ENCODE measurements at places on chromosomes 2 and 18.

DNA sequence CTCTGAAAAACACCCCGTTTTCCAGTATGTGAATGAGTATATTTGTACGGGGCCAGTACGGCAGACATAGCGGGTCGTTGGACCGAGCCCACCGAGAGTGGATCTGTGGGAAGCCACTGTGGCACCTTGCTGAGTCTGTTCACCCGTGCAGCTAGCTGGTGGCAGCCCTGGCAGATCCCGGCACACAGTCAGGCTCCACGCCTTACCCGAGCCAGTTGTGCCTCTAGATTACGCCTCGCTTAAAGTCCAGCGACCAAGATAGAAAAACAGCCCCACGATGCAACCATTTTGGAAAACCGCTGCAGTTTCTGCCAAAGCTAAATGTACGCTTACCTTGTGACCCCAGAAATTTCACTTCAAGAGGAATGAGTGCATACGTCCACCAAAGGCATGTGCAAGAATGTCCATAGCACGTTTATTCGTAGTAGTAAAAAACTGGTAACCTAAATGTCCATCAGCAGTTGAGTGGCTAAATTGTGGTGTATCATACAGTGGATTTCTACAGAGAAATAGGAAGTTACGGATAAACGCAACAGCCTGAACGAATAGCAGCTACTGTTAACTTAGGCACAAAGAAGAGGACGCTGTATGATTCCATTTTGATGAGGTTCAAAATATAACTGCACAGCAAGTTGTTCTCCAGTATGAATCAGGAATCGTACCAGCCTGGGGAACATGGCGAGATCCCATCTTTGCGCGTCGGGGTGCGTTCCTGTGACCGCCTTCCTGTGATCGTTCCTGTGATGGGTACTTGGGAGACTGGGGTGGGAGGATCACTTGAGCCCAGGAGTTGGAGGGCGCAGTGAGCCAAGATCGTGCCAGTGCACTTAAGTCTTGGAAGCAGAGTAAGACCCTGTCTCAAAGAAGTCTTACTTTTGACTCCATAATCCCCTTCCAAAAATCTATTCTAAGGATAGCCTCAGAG, 688 bp upstream of the WDR33 start:
- DNase-seq = no peak

- no peak for DNase-seq
Observed at GRCh38 chr18:28834889-28835288, 658.0 kb upstream of the CDH2 start.

DNA sequence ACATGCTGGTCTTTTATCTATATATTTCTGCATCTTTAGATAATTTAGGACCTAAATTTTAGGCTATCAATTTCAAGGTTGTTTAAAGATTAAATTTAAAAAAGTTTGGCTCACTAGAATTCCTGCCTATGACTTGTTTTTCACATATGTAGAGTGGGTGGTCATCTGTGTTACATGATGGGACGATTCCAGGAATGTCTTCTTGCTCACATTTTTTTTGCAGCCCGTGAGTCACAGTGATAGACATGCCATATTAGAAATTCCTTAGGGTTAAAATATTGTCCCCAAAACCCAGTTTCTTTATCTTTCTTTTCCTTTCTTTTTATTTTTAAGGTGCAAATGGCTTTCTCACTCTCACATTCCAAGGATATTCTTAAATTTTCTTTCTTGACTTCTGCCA, 652.0 kb downstream of the PLCL1 start:
- DNase-seq = no peak

DNA sequence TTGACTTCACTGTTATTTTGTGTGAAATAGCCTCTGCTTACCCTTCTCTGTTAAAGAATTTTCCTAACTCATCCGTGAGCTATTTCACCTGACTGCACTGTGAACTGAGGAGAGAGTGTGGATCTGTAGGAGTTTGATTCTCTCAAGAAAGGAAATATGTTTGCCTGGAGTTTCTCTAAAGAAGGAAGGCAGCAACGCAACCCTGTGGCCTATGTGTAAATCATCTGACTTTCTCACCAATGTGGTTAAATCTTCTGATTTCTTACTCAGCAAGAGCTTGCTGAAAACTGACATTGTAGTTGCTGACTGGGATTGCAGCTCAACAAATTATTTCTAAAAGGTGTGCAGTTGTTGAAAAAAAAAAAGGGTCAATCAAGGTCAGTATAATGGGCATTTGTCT, 153.9 kb upstream of the PELI1 start:
- DNase-seq = no peak

- no peak for DNase-seq
Observed at GRCh38 chr2:61811821-61812220, 42.0 kb downstream of the FAM161A start.

- DNase-seq = no peak
Observed at GRCh38 chr2:180938451-180938850, 42.0 kb upstream of the UBE2E3 start.

GRCh38 chr2:88746929-88747490, 55.5 kb downstream of the RPIA start:
- DNase-seq = no peak

DNA sequence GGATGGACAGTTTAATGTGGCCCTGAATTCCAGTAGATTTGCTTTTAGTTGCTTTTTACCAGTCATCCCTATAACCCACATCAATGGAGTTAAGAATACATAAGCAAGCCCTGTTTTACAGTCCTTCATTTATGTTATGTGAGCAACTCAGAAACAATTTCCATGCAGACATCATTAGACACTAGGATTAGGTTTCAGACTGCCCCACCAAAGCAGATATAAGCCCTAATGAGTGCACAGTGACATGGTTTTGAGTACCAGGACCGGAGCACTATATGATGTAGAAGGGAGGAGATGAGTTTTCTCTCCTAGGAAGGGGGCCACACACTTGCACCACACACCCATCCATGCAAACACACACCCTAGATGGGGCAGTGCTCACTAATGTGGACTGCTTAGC, 15.5 kb downstream of the KCNS3 start:
- DNase-seq = no peak

GRCh38 chr18:74063023-74063422, 84.6 kb downstream of the FBXO15 start:
- no peak for DNase-seq

- DNase-seq = peak; percentile 50
Observed at GRCh38 chr2:233807215-233807865, 29.2 kb downstream of the MROH2A start.

GRCh38 chr2:48306409-48307284, 223.3 kb upstream of the STON1 start:
- no peak for DNase-seq

DNA sequence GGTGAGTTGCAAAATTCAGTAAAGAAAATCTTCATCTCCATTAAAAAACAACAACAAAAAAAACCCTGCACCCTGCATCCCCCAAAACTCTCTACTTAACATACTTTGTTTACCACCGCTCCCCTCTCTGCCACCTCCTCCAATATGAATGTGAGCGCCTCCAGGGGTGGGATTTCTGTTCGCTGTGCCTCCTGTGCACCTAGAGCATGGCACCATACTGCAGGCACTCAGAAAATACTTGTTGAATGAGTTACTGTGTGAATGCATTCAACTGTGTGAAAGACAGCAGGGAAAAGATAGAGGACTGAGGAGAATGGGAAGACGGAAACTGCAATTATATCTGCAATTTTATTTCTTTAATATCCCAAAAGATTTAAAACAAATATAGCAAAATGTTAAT, 4.5 kb downstream of the CEBPZ start:
- DNase-seq = no peak

DNA sequence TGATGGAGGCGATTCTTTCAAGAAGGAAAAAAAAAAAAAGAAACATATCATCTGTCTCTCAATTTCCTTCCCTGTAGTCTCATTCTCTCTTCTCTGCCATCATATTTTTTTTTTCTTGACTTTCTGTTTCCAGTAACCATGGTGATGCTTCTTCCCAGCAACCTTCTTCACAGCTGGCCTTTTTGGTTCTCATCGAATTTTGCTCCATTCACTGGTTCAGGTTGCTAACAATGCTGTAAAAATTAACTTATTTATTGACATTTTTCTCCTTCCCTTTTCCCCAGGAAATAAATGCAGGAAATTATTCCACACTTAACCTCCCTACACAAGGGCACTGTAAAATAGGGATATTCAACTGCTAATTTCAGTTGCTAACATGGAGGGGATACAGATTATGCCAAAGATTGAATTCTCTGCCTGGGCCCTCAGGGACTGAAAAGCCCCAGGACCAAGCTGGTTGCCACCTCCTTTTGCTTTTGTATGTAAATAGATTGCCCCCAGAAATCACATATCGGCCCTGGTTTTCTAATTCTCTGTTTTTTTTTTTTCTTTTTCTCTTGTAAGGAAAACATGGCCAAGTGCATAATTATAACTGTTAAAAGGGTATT, 154.7 kb downstream of the MAP2 start:
- no peak for DNase-seq

DNA sequence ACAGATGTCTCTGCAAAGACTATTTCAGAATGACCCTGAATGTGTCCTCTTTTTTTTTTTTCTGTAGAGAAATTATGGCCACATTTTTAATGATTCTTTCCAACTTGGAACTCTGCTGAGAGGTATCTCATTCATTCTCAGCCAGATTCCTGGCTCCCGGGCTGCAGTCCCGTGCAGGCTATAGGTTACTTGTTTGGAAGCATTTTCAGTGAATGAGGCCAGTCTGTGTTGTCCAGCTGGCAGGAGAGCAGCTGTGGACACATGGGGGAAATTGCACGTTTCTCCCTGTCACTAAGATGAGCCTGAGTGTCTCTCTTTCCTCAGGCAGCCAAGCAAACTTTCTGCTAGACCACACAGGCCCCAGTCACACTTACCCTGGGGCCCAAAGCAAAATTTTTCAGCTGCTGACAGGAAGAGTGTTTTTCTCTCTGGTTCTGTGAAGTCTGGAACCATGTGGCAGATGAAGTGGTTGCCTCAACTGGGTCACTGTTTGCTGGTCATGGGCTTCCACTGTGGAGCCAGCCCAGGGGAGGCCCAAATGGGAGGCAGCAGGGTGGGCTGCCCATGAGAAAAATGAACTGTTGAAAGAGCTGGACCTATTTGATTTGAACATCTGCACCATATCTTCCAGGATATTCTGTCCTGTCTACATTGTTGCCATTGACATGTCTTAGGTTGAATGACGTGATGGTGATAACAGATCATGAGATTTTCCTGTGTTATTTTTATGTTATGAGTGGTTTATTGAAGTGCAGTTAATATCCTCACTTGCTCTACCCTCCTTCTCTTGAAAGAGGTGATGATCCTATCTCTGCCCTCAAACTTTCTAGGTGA, 431.2 kb downstream of the LPIN1 start:
- DNase-seq = no peak

GRCh38 chr2:212392544-212392943, 146.1 kb downstream of the ERBB4 start:
- DNase-seq = no peak

GRCh38 chr2:95356821-95357700, 45.4 kb upstream of the FAHD2A start:
- peak; percentile 47 for DNase-seq

DNA sequence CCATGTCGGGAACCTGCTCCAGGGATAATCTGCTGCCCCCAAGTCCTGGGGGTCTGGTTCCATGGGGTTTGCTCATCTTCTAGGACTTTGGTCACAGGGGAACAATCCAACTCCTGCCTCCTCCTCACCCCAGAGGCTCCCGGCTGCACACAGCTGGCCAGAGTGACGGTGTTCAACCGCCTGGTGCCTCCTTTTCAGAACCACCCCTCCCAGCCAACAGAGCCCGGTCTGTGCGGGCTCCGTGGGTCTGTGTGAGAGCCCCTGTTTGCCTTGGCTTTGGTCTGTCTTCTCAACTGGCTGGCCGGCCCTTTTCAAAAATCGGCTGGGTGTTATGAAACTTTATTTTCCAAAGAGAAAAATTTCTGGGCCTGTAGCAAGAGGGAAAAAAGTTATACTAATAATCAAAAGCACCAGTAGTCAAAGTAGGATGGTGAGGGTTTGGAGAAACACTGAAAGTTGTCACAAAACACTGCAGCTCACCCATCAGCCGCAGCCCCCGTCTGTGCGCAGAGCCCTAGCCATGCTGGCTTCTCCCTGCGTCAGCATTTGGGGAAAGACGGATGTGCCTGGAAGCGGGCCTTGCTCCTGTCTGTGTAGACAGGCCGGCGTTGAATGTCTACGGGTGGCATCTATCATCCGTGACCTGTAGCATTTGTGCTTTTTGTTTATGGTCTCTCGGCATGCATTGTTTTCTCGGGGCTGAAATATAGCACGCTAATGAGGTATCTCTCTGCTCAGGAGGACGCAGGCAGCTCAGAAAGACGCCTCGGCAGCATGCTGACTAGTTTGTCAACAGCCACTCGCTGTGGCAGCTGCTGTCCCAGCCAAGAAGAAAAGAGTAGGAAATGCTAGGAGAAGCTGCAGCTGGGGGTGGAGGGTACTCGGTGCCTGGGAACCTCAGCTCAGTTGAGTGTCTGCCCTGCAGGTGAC, 138.6 kb downstream of the GLI2 start:
- no peak for DNase-seq

- DNase-seq = peak; percentile 27
Observed at GRCh38 chr2:10935953-10936942, 24.5 kb downstream of the KCNF1 start.

DNA sequence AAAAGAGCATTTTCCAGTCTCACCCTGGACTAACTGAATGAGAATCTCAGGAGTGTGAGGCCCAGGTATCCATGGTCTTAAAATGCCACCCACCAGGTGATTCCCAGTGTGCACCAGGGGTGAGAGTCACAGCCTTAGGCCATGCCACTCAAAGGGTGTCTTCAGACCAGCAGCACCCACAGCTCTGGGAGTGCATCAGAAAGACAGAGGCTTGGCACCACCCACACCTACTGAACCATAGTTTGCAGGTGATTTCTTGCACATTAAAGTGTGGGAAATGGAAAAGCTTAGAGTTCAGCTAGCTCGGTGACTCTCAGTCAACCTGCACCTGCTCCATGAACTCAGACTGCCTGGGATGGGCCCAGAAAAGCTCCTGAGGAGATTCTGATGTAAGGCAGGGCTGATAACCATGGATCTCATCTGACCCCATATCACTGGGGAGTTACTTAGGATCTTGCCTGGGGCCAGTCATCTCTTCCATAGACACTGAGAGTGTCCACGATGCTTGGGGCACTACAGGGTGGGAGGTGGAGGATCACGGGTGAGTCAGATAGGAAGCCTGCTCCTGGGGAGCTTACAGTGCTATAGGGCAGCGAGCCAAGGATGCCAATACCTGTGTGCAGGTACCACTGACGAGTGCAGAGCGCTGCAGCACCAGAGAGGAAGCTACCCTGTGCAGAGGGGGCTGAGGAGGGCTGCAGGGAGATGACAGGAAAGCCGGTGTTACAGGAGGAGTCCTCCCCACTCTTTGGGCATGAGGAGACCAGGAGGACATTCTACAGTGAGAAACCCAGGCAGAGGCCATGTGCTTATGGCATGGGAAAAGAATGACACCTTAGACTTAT, 4.6 kb downstream of the IL37 start:
- no peak for DNase-seq

GRCh38 chr2:131156452-131157149, 51.5 kb downstream of the PLEKHB2 start:
- no peak for DNase-seq

- DNase-seq = no peak
Observed at GRCh38 chr2:175036582-175037018, 31.4 kb upstream of the CHN1 start.

All from activated effector memory CD4-positive, alpha-beta T cell treated with anti-CD3 and anti-CD28 coated beads, Interleukin-2, amount 50 U/mL, for 16 hours (primary cell).